Choroid plexus epithelial cell (primary cell): ENCODE measurements at places on chromosomes 16 and 17.

DNA sequence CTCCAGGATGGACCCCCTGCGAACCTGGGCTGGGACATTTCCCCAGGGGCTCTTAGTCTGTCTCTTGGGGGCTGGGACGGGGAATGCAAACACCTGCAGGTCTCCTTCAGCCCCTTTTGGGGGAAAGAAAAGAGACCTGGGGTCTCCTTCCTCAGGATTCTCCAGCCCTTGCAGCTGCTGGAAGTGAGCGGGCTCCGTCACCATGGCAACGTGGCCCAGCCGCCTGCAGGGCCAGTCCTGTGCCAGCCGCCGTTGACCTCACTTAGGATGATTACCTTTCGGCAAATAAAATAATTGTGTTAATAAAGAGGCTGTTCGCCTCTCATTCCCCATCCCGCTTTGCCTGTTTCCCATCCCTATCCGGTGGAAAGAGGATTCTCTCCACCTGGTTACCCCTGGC, 25.7 kb downstream of the MRM1 start:
- no peak for DNase-seq

DNA sequence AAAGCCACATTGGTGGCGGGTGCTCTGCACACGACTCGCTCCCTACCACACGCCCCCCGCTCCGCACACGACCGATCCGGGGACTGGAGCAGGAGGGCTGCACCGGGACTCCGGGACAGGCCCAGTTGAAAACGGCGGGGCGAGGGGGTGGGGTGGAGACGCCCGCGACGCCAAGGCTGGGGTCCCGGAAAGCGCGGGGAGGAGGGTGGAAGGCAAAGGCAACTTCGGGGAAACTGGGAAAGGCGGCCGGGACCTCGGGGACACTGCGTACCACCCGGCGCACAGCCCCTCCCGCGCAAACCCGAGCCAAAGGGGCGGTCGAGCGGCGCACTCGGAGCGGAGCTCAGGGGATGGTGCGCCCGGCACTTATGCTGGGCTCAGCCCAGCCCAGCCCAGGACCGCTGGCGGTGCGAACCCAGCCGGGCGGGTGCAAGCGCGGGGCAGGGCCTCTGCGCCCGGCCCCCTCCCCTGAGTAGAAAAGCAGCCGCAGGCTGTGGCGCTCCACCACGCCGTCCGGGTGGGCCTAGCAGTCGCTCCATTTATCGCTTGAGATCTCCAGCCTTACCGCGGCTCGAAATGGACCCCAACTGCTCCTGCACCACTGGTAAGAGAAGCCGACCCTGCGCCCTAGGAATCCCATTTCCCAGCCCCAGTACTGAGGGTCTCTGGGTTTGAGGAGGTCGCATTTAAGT, at the start of gene MT1M:
Gene MT1M, plus strand, starts transcription at position 504 of the 692 bp plus-strand sequence. Its CDS starts 73 bp downstream, at position 577.
- DNase-seq: no peak

GRCh38 chr16:10752843-10753523, 9.3 kb downstream of the NUBP1 start:
- DNase-seq: no peak

DNA sequence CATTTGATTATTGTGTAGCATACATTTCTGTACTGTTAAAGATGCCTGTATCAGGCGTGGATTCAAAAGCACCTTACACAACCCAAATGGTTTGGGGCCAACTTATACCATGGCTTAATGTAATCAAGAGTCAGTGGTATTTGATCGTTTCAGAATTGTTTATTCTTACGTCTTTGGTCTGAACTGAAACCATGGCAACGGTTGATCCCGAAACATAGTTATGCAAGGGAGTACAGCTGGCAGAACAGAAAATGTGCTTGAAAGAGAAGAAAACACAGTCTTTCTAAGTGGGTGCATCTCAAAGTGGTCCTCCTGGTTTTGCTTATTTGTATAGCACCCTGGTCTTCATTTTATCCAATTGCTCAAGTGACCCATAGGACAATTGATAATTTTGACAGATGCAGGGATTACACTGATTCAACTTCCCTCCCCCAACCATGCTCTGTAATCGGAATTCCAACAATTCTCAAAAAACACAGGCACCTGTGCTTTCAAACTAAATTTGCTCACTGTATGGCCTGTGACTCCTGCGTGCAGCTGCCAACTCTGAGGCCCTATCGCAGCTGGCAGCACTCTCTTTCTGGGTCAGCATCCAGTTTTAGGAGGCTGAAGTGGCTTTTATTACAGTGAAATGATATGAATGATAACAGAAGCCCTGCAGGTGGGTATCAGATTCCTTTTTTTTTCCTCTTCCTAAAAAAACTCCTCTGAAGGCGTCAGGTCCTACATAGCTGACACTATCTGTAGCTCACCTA, 77.0 kb upstream of the AXIN2 start:
- peak; percentile 71 for DNase-seq

- DNase-seq: no peak
Measured at GRCh38 chr16:85728879-85729278, 22.0 kb downstream of the C16orf74 start.
